CD8-positive, alpha-beta memory T cell (primary cell): ENCODE measurements at places on chromosomes 3 and 15. TPM values are rescaled to one million over a fixed set of nuclear protein-coding genes. Genes with fewer than 3 reads are reported as not detected.
A peak's percentile ranks its signal among the peaks of the same experiment; 100 is the strongest.

GRCh38 chr15:65660927-65661326, 39.2 kb downstream of the SLC24A1 start:
- no peak for DNase-seq

GRCh38 chr3:72114773-72115172, 329.8 kb upstream of the PROK2 start:
- DNase-seq = no peak

- DNase-seq = no peak
Observed at GRCh38 chr3:179482857-179483256, 31.6 kb upstream of the GNB4 start.

DNA sequence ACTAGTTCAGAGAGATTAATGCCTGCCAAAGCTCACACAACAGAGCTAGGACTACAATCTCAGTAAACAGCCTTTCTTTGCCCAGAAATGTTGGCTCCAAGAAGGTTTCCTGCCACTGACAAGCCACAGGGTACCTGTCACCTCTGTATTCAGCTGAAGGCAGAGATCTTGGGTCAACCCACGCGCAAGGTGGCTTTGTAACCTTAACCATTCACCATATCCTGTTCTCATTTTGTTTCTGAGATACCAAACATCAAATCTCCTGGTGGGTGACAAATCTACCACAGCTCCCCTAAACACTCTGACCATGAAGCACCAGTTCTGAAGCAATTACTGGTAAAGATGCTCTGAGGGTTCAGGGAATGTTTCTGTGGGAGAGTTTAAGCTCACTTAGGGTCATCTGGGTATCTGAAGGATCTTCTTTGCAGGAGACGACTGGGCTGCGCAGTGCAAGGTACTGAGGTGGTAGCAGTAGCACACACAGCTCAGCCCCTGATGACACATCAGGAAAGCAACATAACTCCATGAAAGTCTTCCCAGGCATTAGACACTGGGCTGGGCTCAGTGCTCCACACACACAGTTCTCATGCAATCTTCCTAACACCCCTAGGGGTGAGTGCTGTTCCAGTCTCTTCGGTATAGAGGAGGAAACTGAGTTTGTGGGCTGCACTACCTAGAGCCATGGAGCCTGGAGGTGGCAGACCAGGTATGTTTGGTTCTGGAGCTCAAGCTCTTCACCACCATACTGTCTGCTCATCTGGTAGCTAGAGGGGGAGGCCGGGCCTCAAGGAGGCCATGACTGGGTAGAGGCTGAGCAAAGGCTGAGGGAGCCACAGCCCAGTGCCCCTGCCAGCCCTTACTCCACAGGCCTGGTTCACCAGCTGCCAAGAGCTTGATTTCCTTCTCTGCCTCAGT, 7.7 kb downstream of the CXCR6 start:
- no peak for DNase-seq

DNA sequence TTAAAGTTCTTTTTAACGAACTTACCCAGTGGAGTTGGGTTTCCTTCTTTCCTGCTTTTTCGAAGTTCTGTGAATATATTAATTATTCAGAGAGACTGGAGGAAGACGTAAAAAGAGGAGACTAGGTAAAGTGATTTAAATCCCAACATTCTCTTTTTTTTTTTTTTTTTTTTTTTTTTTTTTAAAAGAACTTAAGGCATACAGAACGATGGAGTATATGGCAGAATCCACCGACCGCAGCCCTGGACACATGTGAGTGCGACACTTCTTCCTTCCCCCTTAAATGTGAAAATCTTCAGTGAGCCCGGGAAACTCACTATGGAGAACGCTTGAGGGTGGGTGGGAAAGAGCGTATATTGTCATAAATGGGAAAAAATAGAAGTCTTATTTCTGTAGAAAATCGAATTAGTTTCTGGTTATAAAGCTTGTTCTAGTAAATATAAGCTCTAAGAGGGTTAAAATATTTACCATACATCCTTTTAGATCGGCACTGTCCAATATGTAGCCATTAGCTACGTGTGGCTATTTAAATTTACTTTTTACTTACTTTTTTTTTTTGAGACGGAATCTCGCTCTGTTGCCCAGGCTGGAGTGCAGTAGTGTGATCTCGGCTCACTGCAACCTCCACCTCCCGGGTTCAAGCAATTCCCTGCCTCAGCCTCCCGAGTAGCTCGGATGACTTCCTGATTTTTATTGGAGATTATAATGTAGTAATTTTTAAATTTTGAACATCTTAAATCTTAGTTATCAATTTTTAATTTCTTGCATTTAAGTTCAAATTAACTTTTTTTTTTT, 892 bp downstream of the NMD3 start:
- DNase-seq = peak; percentile 15

DNA sequence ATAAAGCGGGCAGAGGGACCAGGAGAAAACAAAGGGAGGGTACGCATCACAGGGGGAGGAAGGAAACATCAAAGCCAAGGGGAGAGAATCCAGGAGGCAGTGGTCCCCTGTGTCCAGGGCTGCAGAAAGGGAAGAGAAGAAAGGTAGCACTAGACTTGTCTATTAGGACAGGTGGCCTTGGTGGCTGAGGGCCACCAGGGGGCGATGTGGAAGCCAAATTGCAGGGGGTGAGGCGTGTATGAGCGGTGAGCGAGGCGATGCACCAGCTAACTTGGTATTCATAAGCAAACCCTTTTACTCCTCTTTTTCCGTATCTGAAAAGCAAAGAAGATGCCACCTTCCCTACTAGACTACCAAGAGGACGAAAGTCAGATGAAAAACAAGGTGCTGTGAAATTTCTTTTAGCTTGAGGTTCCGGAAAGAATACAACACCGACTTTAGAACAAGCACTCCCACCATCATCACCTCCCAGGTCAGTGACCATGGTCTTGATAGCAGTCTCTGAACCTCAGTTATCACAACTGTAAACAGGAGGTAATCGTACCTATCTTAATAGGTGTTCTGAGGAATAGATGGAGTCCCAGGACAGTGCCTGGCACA, 654.4 kb upstream of the ADAMTS9 start:
- DNase-seq = no peak

DNA sequence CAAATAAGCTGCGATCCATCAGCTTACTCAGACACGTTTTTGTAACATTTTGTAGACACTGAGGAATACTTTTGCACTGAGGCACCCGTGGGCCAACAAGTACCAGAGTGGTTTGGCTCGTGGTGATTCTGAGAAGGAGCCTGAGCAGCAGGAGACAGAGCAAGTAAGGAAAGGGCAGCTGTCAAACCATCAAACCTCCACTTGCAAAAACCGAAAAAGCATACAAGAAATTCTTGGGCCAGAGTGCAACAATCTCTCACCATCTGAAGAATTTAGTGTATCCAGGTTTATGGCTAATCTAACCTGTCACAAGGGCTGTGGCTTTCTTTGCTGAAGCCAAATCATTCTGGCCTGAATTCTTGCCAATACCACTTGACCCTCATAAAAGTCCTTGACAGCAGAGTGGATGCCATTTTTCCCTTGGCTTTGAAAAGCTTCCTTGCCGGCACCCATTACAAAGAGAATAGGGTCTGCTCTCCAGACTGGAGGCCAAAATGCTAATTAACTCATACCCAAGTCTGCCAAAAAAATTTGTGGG, 56.7 kb downstream of the MYO1E start:
- DNase-seq = no peak

GRCh38 chr15:92025706-92026270, 172.3 kb downstream of the SLCO3A1 start:
- DNase-seq = no peak

DNA sequence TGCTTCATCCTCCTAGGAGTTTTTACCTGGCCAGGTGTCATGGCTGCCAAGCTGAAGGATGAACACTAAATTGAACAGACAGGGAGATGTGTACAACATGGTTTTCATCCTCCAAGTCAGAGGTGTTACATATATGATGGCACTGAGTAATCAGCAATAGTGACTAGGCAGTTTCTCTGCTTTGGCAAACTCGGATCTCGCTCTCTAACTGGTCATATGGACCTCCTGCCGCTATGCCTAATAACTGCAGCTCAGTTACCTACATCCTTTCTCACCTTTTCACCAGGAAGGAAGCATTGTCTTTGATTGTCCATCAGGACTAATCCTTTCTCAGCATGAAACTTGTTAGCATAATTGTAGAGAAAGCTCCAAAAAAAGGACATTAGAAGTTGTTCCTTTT, 175.9 kb upstream of the PLSCR5 start:
- DNase-seq = no peak

Gene KCNH8
- not detected for total RNA-seq

Gene RPS17
- total RNA-seq = 2,630 TPM

Gene GOLGA8R
- total RNA-seq = 0.69 TPM

Gene DUOXA1
- total RNA-seq = not detected

Gene STAB1
- total RNA-seq = 7.6 TPM

Gene ADIPOQ
- total RNA-seq = not detected
